ENCODE measurements at places on chromosomes 5 and 9.

DNA sequence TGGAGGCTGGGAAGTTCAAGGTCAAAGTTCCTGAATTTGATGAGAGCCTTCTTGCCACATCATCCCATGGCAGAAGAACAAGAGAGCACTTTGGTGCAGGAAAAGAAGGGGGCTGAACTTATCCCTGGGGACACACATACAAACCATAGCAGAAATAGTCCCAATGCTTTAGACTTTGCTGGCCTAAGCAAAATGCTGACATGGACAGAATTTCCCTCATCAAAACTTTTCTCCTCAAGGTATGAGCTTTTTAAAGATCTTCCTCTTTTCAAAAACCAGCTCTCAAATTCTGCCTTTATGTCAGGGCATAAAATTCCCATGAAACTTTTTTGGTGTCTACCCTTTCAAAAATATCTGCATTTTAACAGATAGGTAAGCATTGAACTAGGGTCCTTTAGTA is 341.8 kb upstream of the SMARCA2 start:
- no peak for DNase-seq

GRCh38 chr5:87653242-87653641 is 240.5 kb upstream of the CCNH start:
- no peak for DNase-seq

- no peak for DNase-seq
These were observed 9.1 kb upstream of the ANKH start for GRCh38 chr5:14880688-14881087.

GRCh38 chr5:82799361-82800077 is 277.7 kb downstream of the TMEM167A start:
- no peak for DNase-seq

- DNase-seq = peak; percentile 50
These were observed 44.7 kb upstream of the TMEM215 start for GRCh38 chr9:32738501-32739172.
